HFF-Myc (cell line): ENCODE measurements at places on chromosomes 2 and 18.
A peak's percentile ranks its signal among the peaks of the same experiment; 100 is the strongest.

- DNase-seq, result no peak
These were observed 34.1 kb downstream of the STK17B start for GRCh38 chr2:196137271-196137670.

- DNase-seq, result no peak
These were observed 842.4 kb downstream of the TDRD15 start for GRCh38 chr2:21966139-21966538.

- no peak for DNase-seq
These were observed 48.9 kb upstream of the TMEM177 start for GRCh38 chr2:119630121-119630520.

DNA sequence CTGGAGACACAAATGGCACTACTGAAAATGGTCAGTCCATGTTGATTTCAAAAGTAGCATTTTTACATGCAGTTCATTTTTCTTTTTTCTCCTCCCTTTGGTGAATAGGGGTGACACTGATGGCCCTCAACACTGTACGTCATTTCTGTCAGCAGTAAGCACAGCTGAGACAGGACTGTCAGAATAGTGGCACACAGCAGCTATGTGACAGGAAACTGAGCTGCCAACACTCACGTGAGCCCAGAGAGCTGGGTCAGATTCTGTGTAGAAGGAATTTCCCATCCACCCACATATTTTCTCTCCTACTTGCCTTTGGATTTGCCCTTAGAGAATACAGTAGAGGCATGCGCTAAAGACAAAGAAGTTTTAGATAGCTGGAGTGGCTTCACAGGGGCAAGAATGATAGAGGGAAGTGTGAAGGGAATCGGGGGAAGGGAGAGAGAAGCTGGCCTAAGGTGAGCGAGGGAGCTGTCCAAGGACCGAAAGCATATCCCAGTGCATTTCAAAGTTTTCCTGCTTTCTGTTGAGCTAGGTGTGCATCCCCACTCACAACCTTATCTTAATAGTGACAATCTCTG, 476.6 kb downstream of the CNTNAP5 start:
- no peak for DNase-seq

GRCh38 chr2:26346454-26347053, at the start of gene ADGRF3:
Gene ADGRF3, minus strand, starts transcription at chr2:26346789. Its CDS starts 555 bp downstream, at chr2:26346234.
- DNase-seq, result no peak

- DNase-seq, result no peak
These were observed 175.0 kb downstream of the FMNL2 start for GRCh38 chr2:152509772-152510491.

DNA sequence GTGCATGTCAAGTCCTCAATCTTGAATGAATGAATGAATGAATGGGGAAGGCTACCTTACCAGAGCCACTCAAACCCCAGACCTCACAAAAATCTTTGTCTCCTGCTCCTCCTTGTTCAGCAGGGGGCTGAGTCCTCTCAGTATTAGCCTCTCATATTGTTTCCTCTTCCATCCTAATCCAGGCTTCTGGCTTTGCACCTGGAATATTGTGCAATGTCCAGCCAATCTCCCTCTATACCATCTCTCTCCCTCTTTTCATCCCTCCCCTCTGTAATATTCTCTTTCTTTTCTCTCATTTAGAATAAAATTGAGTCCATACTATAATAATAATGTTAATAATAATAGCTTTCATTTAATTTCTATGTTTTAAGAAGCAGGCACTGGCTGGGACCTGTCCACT, 34.3 kb downstream of the ARHGAP25 start:
- DNase-seq, result no peak

DNA sequence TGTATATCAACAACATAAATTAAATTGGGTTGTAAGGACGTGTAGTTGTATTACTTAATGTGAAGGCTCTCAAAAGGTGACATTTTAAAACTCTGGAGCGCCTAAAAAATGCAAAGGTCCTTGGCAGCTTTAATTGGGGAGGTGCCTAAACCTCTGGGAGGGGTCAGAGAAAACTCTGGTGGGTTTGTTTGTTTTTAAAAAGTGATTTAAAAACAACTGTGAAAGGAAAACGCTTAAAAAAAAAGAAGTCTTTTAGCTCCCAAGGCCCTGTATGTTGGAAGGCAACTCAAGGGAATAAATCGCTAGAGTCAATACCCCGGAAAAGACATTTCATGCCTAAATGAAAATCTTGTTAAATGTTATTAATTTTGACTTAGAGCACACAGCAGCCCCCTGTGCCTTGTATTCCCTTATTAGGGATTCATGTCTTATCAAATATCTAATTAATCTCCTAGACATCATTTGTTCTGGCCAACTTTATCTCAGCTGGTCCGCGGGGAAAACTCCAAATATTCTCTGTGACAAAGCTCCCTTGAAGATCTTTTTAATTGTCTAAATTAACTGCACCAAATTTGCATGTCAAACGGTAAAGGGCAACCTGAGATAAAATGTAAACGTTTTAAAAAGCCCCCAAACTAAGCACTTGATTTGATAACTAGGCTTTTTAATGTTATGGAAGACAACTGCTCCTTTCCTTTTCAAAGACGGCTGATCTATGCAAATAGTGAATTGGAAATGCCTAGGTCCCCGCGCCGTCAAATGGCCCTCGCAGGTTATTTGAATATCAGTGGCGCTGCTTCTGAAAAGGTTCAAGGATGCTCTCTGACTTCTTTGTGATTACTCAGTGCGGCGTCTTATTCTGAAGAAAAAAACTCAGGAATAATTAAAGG, 4.2 kb downstream of the SP9 start:
- no peak for DNase-seq

DNA sequence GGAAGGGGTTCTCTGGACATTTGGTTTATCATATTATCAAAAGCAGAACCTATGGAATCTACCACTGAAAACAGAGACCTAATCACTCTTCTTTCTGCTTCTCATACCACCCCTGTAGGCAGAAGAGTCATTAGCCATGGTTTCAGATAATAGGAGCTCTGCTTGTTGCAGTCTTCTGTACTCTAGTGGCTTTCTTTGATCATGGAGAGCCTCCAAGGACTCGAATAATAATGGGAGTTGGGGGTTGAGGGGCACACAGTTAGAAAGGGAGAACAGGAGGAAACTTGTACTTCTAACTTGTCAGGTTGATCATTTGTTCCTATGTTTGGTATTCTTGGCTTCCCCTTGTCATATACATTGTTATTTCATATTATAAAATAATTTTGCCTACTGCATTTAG, 52.3 kb upstream of the VWC2L start:
- DNase-seq, result no peak

- DNase-seq, result no peak
These were observed 463 bp downstream of the PPP1CB start for GRCh38 chr2:28751956-28752630.

- no peak for DNase-seq
These were observed 102.8 kb upstream of the FZD7 start for GRCh38 chr2:201930831-201931230.

DNA sequence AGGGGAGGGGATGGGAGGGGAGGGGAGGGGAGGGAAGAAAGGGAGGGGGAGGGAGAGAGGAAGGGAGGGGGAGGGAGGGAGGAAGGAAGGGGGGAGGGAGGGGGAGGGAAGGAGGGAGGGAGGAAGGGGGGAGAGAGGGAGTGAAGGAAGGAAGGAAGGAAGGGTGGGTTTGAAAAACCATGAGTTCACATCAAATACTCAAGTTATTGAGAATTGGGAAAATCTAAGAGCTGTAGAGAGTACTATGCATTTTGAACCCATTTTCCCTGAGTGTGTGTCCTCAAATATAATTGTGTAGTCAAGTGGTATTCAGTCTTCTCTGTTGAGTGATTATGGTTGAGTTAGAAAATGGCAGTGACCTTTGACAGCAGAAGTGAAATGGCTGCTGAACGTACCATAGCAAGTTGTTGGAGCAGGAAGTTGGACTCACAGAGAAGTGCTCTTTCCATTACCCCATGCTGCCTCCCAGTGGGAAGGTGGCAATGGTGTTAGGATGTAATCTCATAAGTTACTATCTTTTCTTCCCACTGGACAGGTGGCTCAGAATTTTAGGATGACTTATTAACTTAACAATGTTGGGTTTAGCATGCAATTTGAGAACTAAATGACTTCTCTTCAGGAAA, 214.6 kb downstream of the SETBP1 start:
- DNase-seq, result peak; percentile 20

GRCh38 chr2:183001948-183002347, 36.3 kb downstream of the NCKAP1 start:
- DNase-seq, result no peak

GRCh38 chr2:34851804-34852203, 1252.7 kb upstream of the FAM98A start:
- DNase-seq, result no peak

DNA sequence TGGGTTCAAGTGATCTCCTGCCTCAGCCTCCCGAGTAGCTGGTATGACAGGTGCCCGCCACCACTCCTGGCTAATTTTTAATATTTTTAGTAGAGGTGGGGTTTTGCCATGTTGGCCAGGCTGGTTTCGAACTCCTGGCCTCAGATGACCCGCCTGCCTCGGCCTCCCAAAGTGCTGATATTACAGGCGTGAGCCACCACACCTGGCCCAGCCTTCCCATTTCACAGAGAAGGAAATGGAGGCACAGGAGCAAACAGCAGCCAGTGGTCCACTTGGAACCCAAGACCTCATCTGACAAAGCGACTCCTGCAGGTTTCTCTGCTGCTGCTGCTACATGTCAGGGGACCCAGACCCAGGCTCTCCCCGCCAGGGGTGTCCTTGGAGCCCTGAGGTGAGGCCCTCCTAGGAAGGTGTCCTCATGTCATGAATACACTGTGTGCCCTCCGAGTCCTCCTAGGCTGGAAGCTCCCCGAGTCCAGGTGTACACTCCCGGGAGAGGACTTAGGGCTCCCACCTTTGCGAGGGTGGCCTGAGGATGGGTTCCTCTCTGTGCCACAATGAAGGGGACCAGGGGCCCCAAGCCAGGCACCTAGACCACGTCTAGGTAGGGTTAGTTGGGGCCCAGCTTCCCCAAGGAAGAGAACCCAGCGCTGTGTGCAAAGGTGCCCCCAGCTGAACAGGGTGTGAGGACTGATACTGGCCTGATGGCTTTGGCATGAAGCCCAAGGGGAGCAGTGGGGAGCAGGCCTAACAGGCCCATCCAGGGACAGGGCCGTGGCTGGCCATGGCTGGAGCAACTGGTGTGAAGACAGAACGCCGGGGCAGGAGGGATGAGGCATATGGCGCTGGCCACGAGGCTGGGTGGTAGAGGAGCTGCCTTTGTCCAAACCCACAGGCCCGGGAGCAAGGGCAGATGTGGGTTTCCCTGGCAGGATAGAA, 56.1 kb downstream of the HS6ST1 start:
- DNase-seq, result no peak

DNA sequence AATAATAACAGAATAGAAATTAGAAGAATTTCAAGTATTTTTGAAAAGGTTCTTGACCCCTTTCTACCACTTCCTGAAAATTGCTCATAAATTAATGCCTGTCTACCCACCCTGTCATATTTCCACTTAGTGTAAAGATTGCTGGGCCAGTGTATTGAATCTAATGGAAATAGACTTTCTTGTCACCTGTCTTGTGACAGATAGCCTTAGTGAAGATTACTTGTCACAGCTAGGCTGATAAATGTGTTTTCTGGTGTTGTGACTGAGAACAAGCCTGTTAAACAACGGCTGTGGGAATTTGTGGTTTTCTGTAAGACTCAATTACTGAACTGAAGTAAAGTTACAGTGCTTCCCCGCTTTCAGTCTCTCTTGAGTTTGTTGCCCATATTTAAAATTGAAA, 37.0 kb downstream of the PIK3C3 start:
- no peak for DNase-seq

GRCh38 chr2:20125616-20126015, 74.2 kb upstream of the LAPTM4A start:
- DNase-seq, result no peak

DNA sequence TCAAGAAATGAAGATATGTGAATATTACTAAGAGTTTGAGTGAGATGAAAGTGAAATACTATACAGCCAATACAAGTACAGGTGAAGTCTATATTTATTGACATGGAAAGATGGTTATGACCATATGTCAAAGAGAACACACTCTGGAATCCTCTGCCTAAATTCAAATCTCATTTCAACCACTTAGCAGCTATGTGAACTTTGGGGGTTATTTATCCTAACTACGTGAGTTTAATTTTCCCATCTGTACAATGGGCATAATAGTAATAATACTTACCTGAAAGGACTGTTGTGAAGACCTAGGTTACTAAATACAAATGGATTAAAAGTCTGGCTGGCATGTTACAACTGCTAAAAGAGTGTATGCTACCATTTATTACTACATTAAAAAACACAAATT, 79.6 kb downstream of the ROCK2 start:
- no peak for DNase-seq

DNA sequence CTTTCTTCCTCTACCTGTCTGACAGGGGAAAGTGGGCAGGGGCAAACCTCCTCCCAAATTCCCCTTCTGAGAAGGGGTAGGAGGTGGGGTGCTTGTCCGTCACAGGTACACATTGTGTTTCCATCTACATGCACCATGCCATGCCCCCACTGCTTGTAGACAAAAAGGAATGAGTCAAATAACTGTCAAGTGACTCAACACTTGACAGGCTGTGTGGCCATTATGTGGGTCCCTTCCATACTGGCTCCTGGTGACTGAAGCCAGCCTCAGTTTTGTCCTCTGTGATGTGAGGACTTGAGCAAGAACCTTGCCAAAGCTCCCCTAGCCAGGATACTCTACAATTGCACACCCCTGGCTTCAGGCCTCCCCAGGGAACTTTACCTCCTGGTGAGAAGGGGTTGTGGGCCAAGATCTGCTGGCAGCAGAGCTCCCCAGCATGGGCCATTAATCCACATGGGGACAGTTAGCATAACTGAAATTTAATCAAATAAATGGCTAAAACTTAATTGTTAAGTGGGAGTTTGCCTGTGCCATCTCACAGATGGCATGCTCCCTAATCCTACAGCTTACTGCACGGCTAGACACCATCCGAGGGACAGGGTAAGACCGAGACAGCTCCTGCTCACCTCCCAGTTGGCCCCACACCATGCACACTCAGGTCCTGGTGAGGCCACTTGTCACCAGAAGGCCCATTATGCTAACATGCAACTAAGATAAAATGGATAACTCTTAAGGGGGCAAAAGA, 140.2 kb downstream of the BCL11A start:
- DNase-seq, result no peak

DNA sequence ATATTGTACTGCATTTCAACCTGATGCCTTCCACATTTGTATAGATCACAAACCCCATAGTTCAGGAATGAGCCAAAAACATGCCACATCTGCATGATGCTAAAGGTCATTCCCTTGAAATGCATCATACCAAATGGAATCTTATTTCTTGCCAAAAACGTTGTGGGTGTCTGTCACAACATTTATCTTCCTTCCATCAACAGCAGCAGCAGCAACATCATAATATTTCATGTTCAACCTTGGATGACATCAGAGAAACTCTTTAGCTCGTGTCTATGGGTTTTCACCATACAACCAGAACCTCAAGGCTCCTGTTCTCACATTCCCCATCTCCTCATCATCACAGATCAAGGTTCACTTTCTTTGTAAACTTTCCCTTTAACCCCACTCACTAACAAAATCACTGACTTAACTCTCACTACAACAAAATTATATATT, 221.3 kb upstream of the CTAGE1 start:
- peak; percentile 75 for DNase-seq
